ENCODE measurements at places on chromosomes 2 and 18.
A peak's percentile ranks its signal among the peaks of the same experiment; 100 is the strongest.

GRCh38 chr18:58727776-58728500 lies 56.7 kb downstream of the MALT1 start:
- DNase-seq = no peak

GRCh38 chr2:222410534-222410933 lies 13.8 kb upstream of the SGPP2 start:
- DNase-seq = no peak

- DNase-seq = no peak
Measured at GRCh38 chr2:43001055-43001378, 208.6 kb upstream of the HAAO start.

- DNase-seq = no peak
Measured at GRCh38 chr2:193973781-193974180, 1683.2 kb upstream of the SLC39A10 start.

DNA sequence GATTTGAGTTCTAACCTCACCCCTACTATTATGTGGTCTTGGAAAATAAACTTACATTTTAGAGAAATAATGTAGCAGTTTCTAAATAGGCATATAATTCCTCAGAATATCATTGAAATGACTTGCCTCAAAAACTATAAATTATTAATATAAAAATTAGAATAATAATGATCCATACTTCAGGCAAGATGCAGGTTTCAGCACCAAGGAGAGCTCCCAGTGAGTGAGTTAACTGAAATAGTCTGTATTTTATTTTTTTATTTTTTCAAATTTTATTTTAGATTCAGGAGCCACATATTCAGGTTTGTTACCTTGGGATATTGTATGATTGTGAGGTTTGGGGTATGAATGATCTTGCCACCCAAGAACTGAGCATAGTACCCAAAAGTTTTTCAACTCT lies 472.2 kb upstream of the DCC start:
- peak; percentile 4 for DNase-seq

GRCh38 chr2:33458248-33458819 lies 18.1 kb upstream of the RASGRP3 start:
- no peak for DNase-seq

DNA sequence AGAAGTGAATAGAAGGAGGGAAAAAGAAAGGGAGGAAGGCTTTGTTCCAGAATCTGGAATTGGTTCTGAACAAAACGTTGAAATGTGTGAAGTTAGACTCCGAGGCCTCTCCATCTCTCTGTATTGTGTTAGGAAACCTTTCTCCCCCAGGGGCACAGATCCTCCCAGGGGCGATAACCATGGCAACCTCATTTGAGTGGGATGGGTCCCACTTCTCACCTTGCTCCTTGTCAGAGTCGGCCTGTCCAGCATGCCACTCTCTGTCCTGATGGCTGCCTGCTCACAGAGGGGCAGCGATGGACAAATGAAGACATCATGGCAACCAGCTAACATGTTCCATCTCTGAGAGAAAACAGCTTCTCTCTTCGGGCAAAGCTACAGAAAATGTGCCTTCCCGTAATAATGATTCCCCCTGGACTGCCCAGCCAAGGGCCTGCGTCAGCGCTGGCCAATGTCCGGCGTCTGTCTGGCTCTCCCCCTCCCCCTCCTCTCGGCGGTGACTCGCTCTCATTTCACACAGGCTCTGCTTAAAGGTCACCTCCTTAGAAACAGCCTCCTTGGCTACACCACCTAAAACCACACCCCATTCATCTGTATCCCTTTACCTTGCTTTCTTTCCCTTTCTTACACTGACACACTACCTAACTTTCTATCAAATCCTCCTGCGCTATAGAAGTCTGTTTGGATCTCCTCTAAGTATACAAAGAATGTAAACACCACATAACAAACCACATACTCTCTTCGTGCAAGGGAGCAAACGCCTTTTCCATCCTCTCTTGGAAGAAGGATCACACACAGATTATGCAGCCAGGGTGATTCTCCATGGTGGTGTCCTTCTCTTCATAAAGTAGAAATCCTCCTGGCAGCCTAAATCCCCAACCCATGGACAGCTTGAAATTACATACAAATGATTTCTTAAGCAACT lies 32.1 kb upstream of the TTC39C start:
- no peak for DNase-seq

DNA sequence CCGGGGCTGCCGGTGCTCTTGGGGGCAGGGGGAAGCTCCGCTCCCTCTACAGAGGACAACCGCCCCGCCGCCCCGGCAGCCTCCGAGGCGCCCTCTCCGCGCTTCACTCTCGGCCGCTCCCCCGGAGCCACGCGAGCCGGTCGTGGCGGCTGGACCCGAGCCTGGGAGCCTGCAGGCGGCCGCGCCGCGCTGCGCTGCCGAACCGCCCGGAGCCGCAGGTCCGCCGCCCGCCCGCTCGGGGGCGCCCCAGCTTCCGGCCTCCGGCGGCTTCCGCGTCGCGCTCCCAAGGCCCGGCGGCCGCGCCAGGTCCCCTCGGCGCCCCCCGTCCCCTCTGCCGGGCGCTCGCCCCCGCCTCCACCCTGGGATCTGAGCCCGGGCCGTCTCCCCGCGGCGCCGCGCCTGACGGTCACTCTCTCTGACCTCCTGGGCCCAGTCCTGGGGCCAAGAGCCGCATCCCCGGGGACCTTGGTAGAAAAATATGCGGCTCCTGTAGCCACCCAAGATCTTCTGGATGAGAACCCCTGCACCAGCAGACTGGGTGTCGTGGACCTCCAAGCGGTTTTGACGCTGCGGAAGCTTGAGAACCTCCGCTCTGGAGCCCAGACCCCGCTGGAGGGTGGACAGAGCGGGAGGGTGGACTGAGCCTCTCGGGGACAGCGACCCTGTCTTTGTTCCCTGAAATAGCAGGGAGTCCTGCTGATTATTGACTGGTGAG lies 44.3 kb downstream of the SERTAD2 start:
- DNase-seq = peak; percentile 74

DNA sequence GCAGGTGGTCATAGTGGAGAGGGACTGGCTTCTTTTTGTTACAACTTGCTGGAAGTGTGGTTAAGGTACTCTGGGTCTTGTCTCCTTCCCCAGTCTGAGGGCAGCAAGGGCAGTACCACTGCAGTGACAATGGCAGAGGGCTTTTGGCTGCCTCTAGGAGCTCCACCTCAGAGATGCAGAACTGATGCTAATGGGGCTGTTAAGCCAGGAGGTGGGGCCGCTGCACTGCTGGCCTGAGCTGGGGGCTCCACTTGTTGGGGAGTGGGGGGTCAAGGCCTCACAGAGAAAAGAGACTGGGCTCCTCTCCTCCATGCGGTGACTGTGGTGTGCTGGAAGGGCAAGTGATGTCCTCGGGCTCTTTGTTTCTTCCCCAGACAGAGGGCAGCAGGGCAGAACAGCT lies 135.7 kb downstream of the DSEL start:
- DNase-seq = no peak

- no peak for DNase-seq
Measured at GRCh38 chr2:149994057-149994728, 406.6 kb upstream of the MMADHC start.

- DNase-seq = no peak
Measured at GRCh38 chr2:240551288-240551687, 6.5 kb downstream of the ANKMY1 start.

GRCh38 chr2:9914384-9915065 lies 37.0 kb upstream of the GRHL1 start:
- DNase-seq = peak; percentile 74

GRCh38 chr2:202038471-202039277 lies 5.0 kb downstream of the FZD7 start:
- DNase-seq = no peak

GRCh38 chr18:59311631-59312030 lies 6.8 kb downstream of the CPLX4 start:
- no peak for DNase-seq

GRCh38 chr18:21894619-21895367 lies 154.2 kb downstream of the MIB1 start:
- DNase-seq = no peak

DNA sequence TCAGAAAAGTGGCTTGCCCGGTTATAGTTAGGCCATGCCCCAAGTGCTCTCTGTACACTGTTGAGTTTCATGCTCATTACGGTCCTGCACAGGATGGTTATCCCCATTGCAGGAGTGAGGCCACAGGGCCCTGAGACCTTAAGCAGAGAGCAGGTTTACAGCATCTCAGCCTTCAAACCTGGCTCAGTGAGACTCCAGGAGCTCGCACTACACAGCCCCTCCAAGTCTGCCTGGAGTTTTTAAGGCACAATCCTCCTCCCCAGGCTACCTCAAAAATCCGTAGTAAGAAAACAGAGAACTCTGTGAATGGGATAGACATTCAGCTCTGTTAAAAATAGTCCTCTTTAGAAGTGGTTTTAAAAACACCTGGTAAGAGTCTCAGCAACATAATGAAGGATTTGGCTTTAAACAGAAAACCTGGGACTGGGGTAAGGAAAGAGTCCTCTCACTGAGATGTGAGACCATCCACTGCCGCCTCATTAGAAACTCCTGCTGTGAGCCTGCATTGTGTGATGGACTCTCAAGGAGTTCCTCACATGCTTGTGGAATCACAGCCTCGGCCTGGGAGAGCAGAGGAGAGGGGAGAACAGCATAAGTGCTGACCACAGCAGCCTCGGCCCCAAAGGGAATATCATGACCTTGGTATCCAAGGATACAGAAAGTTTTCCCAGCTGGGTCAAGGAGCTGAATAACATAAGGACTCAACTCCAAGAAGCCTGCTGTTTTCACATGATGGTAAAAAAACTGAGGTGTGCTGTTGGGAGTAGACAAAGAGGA lies 214.8 kb downstream of the ATAD2B start:
- DNase-seq = no peak

- no peak for DNase-seq
Measured at GRCh38 chr18:58848685-58849084, 16.0 kb upstream of the ZNF532 start.

DNA sequence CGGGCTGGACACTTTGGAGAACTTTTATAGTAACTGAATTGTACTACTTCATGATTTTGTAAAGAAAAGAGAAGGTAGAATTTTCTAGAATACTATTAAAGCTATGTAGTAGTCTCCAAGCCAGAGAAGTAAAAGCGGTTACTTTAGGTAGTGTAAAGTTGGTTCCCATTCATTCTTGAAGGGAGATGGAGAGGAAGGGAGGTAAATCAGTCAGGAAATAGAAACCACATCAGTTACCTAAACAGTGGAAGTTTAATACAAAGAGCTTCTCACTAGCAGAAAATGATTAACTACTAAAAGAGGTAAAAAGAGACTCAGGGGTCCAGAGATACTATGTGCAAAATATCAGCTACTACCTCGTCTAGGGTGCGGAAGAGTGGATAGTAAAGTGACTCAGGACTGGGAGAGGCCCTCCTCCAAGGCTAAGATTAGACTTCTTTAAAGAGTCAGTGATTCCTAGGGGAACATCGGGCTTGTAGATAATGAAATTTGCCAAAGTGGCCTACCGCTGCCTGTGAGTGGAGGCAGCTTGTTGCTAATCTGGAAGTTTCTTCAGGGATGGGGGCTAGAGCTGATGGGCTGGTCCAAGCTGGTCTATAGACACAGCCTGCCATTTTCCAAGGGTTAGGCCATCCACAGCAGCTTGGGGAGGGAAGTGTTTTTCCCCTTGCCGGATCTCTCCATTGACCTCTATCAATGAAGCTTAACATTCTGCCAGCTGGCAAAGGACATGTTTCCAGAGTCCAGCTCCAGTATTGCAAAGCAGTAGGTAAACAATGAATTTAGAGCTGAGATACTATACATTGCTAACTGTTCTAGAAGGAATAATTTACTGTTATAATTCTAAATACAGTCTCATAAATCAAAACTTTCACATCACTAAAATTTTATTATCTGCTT lies 246.4 kb upstream of the BOD1L2 start:
- no peak for DNase-seq

DNA sequence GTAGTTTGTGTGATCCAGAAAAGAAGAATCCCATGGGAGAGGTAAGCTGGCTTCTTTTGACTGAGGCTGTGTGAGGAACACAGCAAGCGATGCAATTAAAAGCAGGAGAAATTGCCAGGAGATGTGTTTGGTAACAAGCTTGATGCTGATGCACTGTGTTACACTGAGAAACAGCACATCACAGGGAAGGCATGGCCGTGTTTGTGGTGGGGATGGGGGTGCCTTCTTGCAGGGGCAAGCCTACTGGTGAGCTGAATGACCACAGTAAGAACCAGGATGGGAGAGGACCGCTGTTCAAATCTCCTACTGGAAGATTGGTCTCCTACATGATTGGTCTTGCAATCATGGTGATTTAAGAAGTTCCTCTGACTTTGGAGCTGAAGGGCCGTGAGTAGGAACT lies 477.7 kb upstream of the HS6ST1 start:
- no peak for DNase-seq

DNA sequence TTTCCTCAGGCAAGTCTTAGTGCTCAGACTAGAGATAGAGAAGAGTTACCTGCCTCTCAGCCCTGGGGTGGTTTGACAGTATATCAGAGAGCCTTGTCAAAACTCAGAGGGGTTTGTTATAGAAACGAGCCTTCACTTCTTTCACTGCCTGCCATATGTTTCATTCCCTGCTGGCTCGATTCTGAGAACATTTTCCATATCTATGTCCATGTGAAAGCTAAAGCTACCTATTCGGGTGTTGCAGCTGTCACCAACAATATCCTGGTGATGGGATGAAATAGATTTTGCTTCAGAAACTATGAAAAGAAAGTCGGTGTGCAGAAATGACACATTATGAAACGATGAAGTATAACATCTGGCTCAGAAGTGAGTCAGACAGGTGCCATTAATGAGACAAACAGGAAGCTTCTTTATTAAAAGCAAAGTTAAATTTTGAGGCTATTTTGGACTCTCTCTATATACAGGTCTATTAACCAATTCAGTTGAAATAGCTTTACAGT lies 56.1 kb upstream of the TANK start:
- peak; percentile 3 for DNase-seq

- DNase-seq = peak; percentile 67
Measured at GRCh38 chr2:207143215-207144172, 22.3 kb downstream of the KLF7 start.

DNA sequence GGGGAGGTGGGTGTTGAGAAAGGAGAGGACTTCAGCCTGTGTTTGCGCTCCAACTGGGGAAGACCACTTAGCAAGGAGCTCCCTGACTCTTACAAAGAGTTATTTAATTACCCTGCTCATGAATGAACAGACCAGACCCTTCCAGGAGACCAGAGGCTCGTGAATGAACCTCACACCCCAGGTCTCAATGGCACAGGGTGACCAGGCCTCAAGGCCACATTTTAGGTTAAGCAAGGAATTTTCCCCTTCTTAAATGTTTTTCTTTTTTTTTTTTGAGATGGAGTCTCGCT lies 25.3 kb downstream of the SMAD7 start:
- no peak for DNase-seq

DNA sequence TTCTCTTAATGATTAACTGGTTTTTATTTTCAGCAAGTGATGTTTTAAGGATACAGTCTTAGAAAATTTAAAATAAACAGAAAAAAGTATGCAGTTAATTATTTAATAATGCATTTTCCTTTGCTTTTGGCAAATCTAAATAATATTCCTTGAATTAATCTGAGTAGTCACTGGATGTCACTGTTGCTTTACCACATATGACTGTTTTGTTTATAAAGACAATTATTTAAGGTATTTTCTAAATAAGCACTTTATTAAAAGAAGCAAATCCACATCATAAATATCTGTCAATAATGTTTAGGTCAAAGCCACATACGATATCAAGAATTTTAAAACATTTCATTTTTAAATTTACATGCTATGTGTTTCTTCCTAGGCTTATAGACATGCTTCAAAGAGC lies 40.6 kb upstream of the TFPI start:
- no peak for DNase-seq

GRCh38 chr2:101111262-101111838 lies 39.8 kb downstream of the TBC1D8 start:
- DNase-seq = no peak

- DNase-seq = no peak
Measured at GRCh38 chr2:37914340-37914739, 10.7 kb upstream of the RMDN2 start.

Measured in stimulated activated CD4-positive, alpha-beta T cell treated with anti-CD3 and anti-CD28 coated beads, Interleukin-15, amount 100 ng/mL, for 24 hours (primary cell).